ENCODE measurements at places on chromosomes 2 and 18.
A peak's percentile ranks its signal among the peaks of the same experiment; 100 is the strongest.

GRCh38 chr2:231397011-231397927 lies 1.8 kb downstream of the B3GNT7 start:
- no peak for DNase-seq

DNA sequence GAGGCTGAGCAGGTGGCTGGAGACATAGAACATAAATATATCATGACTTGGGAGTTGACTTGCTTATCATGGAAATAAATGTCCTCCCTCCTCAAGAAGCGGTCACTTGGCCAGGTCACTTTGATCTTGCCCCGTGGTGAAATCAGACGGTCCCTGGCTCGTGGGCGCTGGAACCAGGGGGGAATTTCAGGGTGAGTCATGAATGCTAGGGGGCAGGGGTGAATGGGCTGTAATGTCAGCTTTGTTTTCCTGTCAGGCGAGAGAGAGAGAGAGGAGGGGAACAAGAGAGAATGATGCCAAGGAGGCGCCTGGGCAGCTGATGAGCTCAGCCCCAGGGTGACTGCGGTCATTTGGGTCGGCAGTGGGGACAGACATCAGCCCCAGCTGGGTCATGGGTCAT lies 47.7 kb downstream of the RRM2 start:
- no peak for DNase-seq

GRCh38 chr2:221896505-221897151 lies 324.5 kb upstream of the EPHA4 start:
- no peak for DNase-seq

DNA sequence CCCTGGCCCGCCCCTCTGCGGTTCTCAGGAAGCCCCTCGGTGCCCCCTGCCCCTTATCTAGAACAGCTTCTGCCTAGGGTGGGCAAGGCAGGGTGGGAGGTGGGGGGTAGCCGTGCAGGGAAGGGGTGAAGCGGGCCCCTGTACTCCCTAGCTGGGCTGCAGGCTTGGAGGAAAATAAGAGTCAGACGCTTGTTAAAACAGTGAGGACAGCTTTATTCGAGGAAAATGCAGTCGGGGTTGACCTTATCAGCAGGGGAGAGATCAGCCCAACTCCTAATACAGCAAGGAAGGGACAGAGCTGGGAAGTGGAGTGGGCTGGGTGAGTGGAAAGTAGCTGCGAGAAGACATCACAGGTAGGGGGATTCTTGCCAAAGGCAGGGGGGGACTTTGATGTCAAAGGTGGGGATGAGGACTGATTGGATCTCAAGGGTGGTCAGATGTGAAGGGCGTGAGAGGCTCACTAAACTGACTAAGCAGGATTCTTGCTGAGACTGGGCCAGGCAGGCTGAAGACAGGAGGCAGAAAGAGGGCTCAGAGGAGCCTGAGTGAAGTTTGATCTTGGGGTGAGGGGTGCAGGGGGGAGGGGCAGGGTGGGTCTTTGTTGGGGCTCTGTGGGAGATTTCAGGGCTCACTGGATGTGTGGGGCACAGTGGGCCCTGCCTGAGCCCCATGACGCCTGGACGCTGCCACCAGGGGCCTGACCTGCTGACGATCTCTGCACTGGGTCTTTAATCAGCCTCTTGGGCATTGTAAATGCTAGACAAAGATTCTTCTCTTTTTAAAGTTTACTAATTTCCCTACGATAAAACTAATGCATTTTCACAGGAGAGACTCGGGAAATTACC lies 29.9 kb downstream of the HPCAL1 start:
- DNase-seq: no peak

- no peak for DNase-seq
Measured at GRCh38 chr18:58373481-58373880, 255.4 kb downstream of the ALPK2 start.

DNA sequence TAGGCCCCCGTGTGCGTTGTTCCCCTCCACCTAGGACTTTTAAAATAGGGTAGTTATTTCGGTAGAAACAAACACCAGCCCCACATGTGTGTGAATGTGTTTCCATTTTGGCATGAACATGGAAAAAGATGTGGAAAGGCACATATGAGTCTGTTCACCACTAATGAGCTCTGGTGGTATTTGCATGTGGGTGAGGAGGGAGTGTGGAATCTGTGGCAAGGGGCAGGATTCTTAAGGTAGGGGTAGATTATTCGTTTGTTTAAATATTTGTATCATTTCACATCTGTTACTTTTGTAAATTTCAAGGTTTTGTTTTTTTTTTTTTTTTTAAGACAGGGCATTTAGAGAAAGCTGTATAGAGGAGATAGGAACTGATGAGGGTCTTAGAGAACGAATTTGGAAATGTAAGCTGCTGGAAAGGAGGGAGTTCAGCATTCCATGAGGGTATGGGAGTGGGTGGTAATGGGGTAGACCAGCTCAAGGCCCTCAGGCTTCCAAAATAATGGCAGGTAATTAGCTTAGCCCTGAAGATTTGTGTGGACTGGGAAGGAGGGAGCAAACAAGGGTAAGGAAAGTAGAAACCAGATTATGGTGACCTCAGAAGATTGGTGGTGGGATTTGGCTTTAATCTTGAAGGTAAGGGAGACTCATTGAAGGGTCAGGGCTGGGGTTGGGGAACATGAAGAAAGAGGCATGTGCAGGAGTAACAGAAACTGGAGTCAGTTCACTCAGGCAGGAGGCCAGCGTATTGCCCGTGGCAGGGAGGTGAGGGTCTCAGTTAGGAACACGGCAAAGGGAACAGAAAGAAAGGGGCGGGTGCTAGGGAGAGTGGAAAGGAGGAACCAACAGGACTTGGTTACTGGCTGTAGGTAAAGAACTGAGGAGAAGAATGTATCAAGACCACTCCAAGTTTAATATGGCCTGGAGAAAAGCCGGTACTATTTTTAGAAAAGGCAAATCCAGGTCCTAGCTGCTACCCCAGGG lies 123.6 kb downstream of the PLB1 start:
- no peak for DNase-seq

DNA sequence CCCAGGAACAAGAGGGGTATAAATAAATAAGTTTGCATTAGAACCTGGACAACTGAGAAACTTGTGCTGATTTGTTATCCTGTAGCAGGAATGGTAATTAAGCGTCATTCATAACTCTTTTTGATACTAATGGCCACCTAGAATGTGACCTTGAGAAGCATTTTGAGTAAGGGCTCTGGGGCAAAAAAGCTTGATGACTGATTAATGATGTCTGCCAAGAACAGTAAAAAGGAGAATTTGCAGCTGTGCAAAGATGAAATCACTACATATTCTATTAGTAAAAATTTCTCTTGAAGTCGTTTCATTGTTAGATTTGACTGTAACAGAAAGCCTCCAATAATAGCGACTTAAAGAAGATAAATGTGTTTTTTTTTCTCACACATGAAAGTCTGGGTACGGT lies 157.7 kb downstream of the PRKCE start:
- no peak for DNase-seq

GRCh38 chr2:83633423-83633822 lies 825.7 kb downstream of the SUCLG1 start:
- no peak for DNase-seq

GRCh38 chr2:55923091-55923981 lies at the start of gene EFEMP1:
Gene EFEMP1, minus strand, starts transcription at chr2:55923782. Its CDS starts 1,342 bp downstream, at chr2:55922440.
- DNase-seq: no peak

DNA sequence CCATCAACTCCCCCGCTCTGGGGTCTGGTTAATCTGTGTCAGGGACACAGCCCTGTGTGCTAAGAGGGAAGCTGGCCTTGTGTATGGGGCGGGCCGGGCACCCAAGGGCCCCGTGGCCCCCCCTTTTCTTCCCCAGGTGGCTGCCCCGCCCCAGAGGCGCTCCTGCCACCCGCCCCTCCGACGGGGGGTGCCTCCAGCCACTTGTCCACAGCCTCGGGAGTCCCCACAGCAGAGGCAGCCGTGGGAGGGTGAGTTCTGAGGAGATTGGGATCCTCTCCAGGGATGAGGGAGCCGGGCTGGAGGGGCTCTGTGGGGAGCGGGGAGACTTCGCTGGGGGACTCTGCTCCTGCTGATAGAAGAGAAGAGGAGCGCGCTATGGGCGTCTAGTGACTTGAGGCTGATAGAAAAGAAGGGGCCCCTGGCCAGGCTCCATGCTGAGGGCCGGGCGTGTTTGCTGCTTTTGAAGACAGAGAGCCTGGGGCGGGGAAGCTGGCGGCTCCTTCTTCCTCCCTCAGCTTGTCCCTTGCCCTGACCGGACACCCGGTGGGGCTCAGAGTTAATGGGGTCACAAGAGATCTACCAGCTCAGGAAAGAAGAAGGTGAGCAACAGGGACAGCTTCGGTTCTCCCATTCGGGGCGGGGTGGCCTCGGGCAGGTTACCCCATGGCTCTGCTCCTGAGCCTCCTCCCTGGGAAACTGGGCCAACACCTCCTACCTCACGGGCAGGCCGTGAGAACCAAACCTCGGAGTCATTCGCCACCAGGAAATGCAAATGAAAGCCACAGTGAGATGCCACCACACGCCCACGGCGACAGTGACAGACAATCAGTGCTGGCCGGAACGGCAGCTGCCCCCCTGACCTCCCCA lies 89.4 kb upstream of the TAF1B start:
- peak; percentile 59 for DNase-seq

DNA sequence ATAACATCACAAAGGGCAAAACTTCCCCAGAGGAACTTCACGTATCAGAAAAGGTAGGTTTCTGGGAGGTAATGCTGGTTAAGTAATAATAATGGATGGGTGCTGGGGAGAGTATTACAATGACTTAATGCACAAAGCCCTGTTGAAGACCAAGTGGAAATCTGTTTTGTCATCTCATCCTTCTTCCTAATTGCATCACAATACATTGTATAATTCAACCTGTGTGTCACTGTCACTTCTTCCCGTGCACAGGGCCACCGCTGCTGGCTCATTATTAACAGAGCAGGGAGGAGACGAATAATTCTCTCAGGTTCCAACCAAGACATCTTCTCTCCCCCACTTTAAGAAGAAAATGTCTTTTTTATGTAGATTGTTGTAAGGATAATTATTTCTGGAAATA lies 290.9 kb downstream of the AGAP1 start:
- no peak for DNase-seq

DNA sequence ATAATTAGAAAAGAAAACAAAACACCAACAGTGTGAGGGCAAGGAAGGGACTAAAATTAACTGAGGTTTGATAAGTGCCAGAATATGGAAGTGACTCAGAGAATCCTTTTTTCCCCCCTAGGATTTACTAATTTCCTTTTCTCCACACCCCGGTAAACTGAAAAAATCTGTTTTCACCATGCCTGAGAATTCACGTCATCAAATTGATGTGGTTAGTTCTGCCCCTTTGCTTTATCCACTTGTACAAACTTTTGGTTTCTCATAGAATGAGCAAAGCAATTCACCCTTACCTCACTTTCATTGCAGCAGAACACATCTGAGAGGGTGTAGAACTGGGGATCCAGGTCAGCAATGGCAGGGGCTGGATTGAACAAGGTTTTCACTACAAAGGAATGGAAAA lies 57.8 kb downstream of the RBKS start:
- DNase-seq: no peak

- DNase-seq: no peak
Measured at GRCh38 chr18:78378983-78379382, 600.6 kb upstream of the SALL3 start.

GRCh38 chr2:8216397-8216796 lies 465.5 kb upstream of the ID2 start:
- DNase-seq: no peak

- no peak for DNase-seq
Measured at GRCh38 chr2:129006901-129007300, 688.2 kb upstream of the HS6ST1 start.

- no peak for DNase-seq
Measured at GRCh38 chr2:29000956-29001355, 19.9 kb downstream of the TOGARAM2 start.

GRCh38 chr2:140473851-140474250 lies 1657.0 kb downstream of the LRP1B start:
- DNase-seq: no peak

DNA sequence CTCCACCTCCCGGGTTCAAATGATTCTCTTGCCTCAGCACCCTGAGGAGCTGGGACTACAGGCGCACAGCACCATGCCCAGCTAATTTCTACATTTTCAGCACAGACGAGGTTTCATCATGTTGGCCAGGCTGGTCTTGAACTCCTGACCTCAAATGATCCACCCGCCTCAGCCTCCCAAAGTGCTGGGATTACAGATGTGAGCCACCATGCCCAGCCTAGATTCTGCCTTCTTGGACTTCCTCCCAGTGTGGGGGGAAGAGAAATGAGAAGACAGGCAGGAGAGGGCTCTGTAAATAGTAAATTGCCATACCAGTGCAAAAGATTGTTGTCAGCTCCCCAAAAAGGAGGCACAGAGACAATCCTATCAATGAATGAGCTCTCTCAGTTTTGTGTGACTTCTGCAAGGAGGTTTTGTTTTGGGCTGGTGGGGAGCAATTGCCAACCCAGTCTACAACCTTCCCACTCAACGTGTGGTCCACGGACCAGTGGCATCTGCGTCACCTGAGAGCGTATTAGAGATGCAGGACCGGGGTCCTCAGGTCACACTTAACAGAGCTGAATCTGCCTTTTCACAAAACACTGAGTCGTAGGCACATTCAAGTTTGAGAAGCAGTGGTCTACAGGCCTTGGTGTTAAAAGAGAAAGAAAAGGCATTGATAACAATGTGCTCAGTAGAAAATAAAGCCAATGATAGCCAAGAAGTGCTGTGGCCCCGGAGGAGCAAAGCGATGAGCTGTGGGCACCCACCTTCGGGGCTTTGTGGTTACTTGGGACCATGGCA lies 78.1 kb downstream of the MYCN start:
- DNase-seq: no peak

DNA sequence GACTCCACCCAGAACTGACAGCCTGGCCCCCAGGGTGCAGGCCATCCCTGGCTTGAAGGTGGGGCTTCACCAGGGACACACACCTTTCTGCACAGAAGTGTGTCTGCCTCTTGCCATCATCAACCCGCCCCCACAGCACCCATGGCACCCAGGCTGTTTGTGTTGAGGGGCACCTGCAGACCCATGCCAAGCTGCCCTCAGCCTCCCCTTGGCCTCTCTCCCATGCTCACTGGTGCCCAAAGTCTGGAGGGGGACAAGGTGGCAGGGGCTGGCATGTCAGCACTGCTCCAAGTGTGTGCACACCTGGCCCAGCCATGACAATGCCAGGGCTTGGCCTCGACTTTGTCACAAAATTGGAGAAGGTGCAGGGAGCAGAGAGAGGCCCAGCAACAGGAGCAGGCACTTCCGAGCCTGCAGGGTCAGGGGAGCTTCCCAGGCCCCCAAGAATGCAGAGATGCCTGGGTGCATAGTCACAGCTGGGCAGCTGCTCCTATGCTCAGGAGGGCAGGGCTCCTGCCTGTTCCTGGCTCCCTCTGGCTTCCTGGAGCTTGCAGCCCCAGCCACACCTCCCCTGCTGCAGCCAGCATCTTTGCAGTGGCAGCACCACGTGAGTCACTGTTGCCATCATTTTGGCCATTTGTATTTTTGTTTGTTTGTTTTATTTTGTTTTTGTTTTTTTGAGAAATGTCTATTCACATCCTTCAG lies 280.6 kb upstream of the UBE2E3 start:
- no peak for DNase-seq

All from stimulated activated CD8-positive, alpha-beta memory T cell treated with anti-CD3 and anti-CD28 coated beads, Interleukin-7, amount 100 ng/mL, for 4 hours (primary cell).